Stimulated activated CD8-positive, alpha-beta memory T cell treated with anti-CD3 and anti-CD28 coated beads, Interleukin-15, amount 100 ng/mL, for 24 hours (primary cell): ENCODE measurements at places on chromosomes 6 and 20.

DNA sequence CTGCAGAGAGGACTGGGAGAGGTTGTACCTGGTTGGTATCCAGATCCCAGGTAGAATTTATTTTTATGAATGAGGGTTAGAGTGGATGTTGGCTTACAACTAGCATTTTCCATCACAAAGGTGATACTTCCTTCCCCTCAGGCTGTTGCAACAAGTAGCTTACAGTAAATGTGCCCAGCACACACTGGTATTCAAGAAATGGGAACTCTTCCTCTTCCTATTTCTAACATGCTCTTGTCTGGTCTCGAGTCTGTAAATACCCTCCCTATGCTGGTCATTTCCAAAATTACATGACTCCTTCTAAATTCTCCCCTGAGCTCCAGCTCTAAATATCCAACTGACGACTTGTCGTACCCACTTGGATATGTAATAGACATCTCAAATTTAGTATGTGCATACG, 90.1 kb upstream of the FOXC1 start:
- DNase-seq = no peak

DNA sequence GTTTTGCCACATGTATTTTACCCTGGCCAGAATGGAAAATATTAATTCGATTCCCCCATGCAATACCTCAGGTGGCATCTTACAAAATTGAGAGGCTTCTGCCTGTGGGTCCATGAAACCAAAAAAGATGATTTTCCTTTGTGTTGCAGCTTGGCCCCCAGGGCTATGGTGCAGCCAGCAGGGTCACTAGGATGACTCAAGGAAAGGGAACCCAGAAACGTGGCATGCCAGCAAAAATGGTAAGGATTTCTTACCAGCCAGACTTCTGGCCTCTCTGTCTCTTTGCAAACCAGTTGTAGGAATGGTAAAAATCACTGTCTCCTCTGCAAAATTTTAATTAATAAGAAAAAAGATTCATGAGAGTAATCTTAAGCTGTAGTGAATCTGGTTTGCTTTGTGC, 11.6 kb upstream of the TAAR9 start:
- DNase-seq = no peak

DNA sequence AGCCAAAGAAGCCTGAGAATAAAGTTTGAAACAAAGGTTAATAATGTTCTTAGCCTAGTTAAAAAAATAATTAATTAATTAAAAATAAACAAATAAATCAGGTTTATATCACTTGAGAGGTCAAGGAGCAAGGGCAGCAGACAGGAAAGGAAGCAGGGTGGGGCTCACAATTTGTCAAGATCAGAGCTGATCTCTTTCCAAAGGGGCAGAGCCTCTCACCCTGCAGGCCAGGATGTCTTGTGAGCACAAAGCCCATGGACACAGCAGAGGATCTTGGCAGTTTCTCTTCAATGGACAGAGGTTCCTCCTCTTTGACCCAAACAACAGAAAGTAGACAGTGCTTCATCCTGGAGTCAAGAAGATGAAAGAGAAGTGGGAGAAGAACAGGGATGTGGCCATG, 14.9 kb downstream of the ULBP1 start:
- DNase-seq = no peak

DNA sequence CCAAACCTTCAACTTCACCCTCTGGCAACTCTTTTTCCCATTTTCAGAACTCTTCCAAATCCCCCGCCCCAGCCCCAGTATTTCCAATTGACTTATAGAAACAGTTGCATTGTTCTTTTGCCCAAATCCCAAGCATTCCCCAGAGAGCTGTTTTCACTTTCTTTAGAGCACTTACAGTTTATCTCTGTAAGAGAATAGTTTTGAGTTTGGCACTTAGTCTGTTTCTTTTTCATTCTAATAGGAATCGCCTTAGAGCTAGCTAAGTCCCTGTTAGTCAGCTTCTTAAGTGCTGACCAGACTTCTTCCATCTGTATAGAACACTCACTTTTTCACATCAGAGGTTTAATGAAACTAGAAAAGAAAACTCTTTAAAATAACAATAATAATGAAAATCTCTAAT, 374.2 kb upstream of the FLRT3 start:
- no peak for DNase-seq

- DNase-seq = no peak
These were observed 96.8 kb downstream of the CDH26 start for GRCh38 chr20:60054716-60055634.

GRCh38 chr6:80104520-80104919, 2.0 kb upstream of the BCKDHB start:
- no peak for DNase-seq

GRCh38 chr6:52201046-52201445, 14.9 kb downstream of the IL17A start:
- no peak for DNase-seq

DNA sequence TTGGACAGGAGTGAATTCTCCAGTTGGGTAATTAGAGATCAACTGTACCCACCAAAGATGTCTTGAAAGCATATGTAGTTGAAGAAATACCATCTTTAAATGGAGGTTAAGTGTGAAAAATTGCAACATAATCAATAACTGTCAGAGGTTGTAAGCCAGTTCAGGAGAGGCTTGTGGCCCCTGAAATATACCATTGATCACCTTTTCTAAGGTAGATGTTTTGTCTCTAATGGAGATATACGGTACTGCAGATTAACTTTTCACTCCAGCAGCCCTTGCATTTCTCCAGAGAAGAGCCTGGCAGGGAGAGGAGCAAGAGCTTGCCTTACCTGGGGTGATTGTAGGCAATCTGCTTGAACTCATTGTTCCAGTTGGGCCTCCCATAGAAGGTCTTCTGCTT, 48.8 kb downstream of the NOX3 start:
- DNase-seq = no peak

GRCh38 chr6:46098678-46099077, 31.1 kb upstream of the ENPP4 start:
- no peak for DNase-seq

DNA sequence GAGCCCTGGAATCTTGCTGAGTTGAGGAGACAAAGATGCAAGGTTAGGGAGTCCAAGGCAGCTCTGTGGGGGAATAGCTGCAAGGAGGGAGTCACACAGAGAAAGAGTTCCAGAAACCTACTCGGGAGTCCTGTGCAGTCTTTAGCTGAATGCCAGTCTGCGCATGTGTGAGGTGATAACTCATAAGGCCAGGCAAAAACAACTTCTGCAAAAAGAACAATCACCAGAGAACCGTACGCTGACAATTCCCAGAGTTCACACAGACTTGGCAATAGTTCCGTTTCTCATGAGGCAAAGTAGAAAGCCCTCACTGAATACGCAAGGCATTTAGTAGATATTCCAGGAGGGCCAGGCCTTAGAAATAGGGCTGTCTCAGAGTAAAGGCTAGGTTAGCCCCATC, 135.2 kb upstream of the TAB2 start:
- DNase-seq = no peak

DNA sequence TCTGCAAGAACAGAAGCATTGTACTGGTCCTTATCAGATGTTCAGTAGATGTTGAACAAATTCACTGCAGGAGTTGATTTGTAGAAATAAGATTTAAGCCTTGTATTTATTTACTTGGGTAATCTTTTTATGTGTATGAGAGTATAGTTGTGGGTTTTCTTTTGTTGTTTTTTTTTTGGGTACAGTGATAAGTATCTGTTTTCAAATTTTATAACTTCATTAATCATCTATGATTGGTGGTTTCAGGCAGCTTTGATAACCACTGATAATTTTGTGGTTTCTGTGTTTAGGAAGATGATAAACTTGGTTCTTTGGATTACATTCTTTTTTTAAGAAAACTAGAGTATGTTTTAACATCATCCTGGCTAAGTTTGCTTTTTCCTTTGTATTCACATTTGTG, 2.8 kb downstream of the AFDN start:
- no peak for DNase-seq

DNA sequence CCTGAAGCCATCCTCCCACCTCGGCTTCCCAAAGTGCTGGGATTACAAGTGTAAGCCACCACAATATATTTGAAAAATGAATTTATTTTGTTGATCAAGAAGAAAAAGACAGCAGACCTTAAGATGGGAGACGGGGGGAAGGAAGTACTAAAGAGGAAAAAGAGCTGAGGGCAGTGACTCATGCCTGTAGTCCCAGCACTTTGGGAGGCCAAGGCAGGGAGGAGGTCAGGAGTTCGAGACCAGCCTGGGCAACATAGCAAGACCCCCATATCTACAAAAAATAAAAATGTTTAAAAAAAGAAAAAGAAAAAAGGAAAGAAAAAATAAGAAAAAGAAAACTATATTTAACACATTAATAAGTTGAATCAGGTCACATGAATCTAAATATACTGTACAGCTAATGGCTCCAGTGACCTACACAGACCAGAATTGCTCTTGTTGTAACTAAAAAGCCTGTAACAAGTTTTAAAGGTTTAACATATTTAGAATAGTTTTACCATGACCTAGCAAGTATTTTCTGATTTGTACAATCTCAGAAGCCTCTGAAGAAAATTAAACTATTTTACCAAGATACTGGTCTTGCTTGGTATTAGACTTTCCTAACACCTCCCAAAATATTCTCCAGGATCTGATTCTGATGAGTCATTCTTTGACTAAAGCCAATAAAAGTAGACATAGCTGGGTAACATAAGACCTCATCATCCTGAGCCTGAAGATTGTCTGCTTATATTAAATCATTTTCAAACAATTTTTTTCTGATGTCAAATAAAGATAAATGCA, 4.3 kb upstream of the AKIRIN2 start:
- no peak for DNase-seq

GRCh38 chr6:5278565-5279120, 17.3 kb downstream of the FARS2 start:
- DNase-seq = no peak

GRCh38 chr6:169263836-169264608, 10.4 kb upstream of the THBS2 start:
- no peak for DNase-seq

GRCh38 chr20:16385462-16385861, 187.8 kb downstream of the KIF16B start:
- no peak for DNase-seq

- DNase-seq = no peak
These were observed 1132.5 kb upstream of the MAP3K7 start for GRCh38 chr6:91719414-91719813.

- no peak for DNase-seq
These were observed 475.3 kb upstream of the SOX4 start for GRCh38 chr6:21118216-21118780.

DNA sequence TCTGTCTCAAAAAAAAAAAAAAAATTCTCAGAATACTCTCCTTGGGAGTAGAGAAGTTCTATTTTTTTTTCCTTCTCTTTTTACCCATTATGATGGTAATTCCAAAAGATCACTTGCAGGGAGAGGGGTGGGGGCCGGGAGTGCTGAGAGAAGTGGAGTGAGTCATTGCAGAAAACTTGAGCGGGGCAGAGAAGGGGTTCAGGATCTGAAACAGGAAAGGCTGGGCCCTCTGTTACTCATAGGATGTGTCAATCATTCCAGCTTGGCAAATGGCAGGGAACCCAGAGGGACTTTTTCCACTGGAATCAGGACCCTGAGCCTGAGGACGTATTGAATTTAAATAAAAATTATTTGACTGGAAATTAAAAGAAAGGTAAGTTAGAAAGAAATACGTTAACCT, 111.4 kb upstream of the ARMC2 start:
- no peak for DNase-seq

- DNase-seq = no peak
These were observed 107.5 kb downstream of the TAF4 start for GRCh38 chr20:61957961-61958715.

GRCh38 chr6:30981942-30982772, 1.4 kb upstream of the MUC21 start:
- DNase-seq = no peak

DNA sequence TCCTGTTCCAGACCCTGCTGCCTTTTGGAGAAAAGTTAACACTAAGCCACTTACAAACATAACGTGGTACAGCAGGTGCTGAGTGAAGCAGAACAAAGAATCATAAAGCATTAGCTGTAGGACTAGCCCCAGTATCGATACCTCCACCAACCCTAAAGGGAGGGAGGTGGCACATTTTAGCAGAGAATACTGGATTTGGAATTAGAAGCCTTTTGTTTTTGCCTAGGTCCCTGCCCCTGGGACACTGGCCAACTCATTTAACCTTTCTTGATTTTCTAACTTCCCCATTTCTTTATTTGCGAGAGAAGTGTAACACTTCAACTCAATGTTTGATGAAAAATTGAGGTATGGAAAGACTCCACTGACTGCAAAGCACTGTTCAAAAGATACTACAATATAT, 93.5 kb downstream of the B3GAT2 start:
- DNase-seq = no peak

- DNase-seq = no peak
These were observed 161.3 kb upstream of the AGPAT4 start for GRCh38 chr6:161434921-161435747.

GRCh38 chr6:22106961-22107360, 189.9 kb downstream of the PRL start:
- no peak for DNase-seq

- DNase-seq = no peak
These were observed 47.1 kb downstream of the PSMG4 start for GRCh38 chr6:3305831-3306230.

- DNase-seq = no peak
These were observed 150.7 kb upstream of the BTBD3 start for GRCh38 chr20:11766961-11767360.

DNA sequence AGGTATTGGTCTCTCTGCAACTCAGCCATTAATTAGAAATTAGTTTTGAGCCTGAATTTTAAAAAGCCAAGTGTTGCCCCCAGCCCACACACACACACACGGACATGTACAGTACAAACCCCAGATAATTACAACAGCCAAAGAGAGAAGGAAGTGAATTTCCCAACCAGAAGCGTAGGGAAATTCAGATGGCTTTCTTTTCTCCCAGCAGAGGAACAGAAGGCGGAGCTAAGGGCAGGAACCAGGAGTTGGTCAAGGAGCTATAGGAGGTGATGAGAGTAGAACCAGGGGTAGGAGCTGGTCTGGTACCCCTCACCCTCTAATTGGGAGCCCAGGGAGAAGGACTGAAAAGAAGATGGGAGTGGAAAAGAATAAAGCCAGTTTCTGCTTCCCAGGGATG, 3.9 kb upstream of the ZBTB9 start:
- no peak for DNase-seq

DNA sequence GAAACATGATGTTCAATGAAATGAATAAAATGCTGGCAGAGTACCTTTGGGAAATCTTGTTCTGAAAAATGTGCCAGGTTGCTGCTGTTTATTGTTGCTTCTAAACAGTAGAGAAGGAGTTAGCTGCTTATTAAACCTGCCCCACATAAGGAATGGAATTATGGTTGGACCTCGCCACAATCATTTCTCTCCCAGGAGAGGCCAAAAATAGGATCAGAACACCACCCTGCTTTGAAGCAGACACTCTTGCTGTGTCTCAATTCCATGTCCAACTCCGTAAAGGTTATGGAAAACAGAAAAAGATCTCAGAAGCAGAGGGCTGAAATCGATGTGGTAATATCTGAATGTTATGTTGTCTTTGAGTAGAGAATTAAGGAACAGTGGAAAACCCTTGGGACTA, 27.9 kb downstream of the AFG1L start:
- DNase-seq = no peak

DNA sequence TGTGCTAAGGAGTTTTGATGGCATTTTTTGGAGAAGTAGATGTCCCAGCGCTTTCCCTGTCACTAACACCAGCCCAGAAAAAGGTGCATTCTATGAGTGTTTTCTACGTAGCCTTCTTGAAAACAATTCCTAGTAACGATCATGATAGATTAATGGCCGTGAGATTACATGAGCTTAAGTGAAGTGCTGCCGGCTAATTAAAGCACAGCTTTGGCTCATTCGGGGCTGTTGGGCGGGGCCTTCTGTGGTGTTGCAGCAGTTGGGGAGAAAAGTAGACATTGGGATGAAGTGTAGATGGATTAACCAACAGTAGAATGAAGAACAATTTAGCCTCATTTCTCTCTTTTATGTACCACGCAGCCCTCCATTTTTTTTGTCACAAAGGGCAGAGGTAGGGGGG, 20.8 kb upstream of the TRAF3IP2 start:
- DNase-seq = no peak
